ENCODE measurements at places on chromosomes 5 and 9. TPM values are rescaled to one million over a fixed set of nuclear protein-coding genes. Genes with fewer than 3 reads are reported as not detected.

DMRT2 gene
- total RNA-seq: not detected

SCGB3A2 gene
- not detected for total RNA-seq

RASGRF2 gene
- 11.1 TPM for total RNA-seq

FAM221B gene
- not detected for total RNA-seq

CCDC183 gene
- 0.73 TPM for total RNA-seq

NDUFS6 gene
- 44.2 TPM for total RNA-seq

C5orf63 gene
- 11.9 TPM for total RNA-seq

TIMD4 gene
- 1.5 TPM for total RNA-seq

PCDHA7 gene
- total RNA-seq: not detected

MYMK gene
- total RNA-seq: not detected

DNAI1 gene
- total RNA-seq: not detected

PCDHB10 gene
- not detected for total RNA-seq

MACROH2A1 gene
- 199 TPM for total RNA-seq

NINJ1 gene
- 59.9 TPM for total RNA-seq

SLIT3 gene
- total RNA-seq: 0.49 TPM

SLC25A25 gene
- total RNA-seq: 17.8 TPM

ZNF366 gene
- not detected for total RNA-seq

PCDHB16 gene
- total RNA-seq: not detected

ANKRD18B gene
- total RNA-seq: not detected

TTLL11 gene
- total RNA-seq: 4.0 TPM

GPR151 gene
- total RNA-seq: not detected

PCDHGA11 gene
- 0.13 TPM for total RNA-seq

TMC1 gene
- not detected for total RNA-seq

APBA1 gene
- 0.13 TPM for total RNA-seq

DMGDH gene
- total RNA-seq: not detected

ARRDC3 gene
- total RNA-seq: 30.3 TPM

GRXCR2 gene
- not detected for total RNA-seq

Data from CD8-positive, alpha-beta memory T cell (primary cell).